ENCODE measurements at places on chromosomes 11 and 22.

- no peak for DNase-seq
These were observed 26.5 kb upstream of the CCDC188 start for GRCh38 chr22:20177217-20177911.

DNA sequence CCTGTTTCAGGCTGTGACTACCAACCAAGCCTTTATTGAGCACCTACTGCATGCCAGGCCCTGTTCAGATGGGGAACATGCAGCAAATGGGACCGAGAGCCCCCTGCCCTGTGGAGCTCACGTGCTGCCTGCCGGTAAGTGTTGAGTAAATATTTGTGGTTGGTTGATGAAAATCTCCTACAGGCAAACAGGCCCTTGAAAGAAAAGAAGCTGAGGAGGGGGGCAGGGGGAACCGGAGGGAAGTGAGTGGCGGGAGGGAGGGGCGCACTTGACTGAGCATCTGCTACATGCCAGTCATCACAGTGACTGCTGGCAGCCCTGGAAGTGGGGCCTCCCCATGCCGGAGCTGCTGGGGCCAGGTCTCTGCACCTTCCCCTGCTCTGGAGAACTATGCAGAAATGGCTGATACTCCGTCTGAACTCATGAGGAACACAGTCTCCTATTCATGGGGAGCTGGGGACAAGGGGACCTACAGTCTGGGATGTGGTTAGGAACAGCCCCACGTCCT lies 34.2 kb downstream of the MACROD1 start:
- DNase-seq = no peak

DNA sequence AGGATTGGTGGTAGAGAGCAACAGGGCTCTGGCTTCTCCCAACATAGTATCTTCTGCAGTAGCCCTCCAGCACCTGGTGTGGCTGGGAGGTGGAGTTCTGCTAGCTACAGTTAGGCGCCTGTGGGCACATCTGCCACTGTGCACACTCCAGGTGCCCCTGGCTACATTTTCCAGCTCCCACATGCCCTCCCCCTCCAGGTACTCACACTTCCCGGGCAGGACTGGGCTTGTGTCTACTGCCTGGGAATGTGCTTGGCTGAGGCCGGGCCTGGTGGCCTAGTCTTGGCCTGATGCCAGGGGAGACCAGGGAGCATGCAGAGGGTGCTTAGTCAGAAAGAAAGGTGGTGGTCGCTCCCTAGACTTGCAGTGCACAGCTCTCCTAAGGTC lies 15.8 kb downstream of the PHLDB1 start:
- no peak for DNase-seq

- no peak for DNase-seq
These were observed 35.2 kb upstream of the TFIP11 start for GRCh38 chr22:26547426-26547825.

DNA sequence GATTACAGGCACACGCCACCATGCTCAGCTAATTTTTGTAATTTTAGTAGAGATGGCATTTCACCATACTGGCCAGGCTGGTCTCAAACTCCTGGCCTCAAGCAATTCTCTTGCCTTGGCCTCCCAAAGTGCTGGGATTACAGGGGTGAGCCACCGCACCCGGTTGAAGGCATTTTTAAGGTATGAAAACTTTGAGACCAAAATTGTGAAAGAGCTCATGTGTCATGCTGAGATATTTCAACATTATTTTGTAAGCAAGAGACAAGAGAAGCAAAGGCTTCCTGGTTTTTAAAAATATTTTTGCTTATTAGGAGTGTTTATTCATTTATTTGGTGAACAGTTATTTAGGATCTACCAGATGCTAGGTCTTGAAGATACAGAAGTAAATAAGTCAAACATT lies 6.8 kb downstream of the NHERF4 start:
- DNase-seq = no peak

- DNase-seq = no peak
These were observed 48.7 kb upstream of the APOA1 start for GRCh38 chr11:116885951-116886655.

GRCh38 chr11:102940714-102941588 lies 14.6 kb downstream of the MMP13 start:
- DNase-seq = no peak

- DNase-seq = no peak
These were observed 8.8 kb downstream of the ASPHD2 start for GRCh38 chr22:26437694-26438392.

DNA sequence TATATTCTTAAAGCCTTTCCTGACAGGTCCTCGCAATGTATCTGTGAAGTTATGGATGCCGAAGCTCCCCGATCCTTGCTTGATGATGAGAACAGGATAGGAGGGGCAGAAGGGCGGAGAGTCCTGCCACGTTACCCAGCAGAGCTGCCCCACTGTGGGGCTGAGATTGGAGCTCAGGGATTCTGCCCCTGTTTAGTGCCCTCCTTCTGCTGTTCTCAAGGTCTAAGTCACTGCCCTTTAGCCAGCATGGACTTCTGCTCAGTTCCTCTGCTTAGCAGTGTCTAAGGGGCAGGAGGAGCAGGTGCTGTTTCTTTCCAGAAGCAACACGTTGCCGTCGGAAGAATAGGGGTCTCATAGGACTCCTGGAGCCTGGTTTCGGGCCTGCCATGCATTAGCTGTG lies 164.2 kb upstream of the B3GAT1 start:
- DNase-seq = no peak

GRCh38 chr11:111836721-111837120 lies 34.7 kb downstream of the ALG9 start:
- no peak for DNase-seq

DNA sequence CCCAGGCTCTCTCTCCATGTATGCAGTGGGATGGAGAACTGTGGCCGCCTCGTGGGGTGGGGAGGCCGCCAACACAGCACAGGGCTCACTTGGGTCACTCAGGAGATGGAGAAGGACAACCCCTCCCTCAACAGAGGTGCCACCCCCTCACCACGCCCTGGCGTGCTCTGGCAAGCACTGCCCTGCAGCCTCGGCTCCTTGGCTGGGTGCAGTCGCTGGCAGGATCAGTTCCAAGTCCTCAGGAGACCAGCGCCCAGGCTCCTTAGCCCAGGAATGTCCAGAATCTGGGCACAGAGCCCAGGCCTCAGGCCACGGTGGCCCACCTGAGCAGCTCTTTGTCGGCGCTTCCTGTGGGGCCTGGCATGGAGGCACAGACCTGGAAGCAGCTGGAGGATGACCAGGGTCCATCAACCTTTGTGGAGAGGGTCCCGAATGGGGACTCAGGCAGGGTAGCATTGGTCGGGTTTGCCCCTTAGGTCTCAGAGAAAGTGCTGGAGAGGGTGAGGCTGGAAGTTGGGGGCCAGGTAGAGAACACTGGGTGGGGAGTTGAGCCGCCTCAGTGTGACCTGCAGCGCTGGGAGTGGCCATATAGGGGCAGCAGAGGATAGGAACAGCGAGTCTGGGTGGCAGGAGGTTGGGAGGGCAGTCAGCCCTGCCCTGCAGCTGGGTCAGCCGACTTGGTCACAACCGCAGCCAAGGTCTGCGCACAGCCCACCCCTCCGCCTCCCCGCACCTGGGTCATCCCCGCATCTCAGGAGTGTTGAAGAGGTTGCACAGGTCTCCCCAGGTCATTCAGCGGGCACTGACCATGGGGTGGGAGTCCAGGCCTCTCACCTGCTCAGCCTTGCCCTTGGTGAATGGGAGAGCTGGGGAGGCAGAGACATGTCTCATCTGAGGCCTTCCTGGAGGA lies 8.2 kb downstream of the SUSD2 start:
- no peak for DNase-seq

DNA sequence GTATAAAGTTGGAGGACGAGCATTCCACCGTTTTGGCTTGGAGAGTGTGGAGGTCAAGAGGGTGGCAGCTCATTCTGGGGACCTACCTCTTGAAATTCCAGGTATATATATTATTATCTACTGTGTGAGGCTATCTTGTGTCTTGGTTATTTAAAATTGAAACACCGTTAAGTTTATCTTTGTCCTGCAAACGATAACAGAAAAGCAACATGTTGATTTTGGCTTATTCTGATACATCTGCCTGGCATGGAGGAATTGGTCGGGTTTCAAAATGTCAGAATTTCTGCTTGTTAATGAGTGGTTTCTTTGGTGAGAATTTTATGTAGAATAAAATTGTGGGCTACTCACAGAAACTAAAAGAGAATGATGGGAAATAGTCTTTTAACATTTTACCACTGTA lies 54.4 kb downstream of the SVIP start:
- no peak for DNase-seq

- DNase-seq = no peak
These were observed 136.7 kb downstream of the SPATA19 start for GRCh38 chr11:133708547-133709051.

DNA sequence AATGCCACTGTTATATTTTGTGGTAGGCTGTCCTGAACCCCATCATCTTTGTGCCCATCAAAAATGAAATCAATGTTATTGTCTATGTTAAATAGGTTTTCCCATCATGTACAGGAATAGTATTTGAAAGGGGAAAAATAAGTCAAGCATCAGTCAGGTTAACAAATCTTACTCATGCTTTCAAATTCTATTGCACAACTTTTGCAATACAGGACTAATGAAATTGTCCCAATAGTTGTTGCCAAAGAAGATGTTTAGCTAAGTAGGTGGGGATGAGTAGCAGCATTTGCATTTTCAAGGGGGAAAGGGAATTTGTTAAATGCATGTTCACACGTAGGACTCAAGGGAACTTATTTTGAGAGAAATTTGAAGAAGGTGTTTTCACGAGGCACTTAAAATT lies 962.1 kb downstream of the JRKL start:
- DNase-seq = no peak

DNA sequence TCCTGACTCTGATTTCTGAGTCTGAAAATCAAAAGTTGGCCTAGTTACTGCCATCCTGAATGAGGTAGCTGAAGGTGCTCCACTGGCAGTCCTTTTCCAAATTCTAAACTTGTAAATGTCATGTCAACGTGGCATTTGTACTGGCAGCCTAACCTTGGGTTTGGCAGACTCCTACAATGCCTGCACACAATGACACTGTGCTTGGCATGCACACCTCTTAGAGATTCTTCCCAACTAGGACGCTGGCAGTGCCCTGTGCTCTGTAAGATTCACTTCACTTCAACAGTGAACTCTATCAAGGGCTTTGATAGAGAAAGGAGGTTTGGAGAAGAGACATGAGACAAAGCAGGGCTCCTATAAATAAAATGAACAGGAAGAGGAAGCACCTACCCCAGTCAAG lies 21.9 kb upstream of the PPP2R1B start:
- no peak for DNase-seq
